ENCODE measurements at places on chromosomes 13 and 19. TPM values are rescaled to one million over a fixed set of nuclear protein-coding genes. Genes with fewer than 3 reads are reported as not detected.

The ATXN8OS gene
- not detected for total RNA-seq

The ARL11 gene
- 0.53 TPM for total RNA-seq

The SKA3 gene
- total RNA-seq: 23.4 TPM

The GARIN5A gene
- total RNA-seq: 0.95 TPM

The SNRPD2 gene
- total RNA-seq: 580 TPM

Data from foreskin keratinocyte (primary cell).